ENCODE measurements at places on chromosomes 13 and 19.

- peak; percentile 40 for DNase-seq
Measured at GRCh38 chr13:112685896-112686295, 3.9 kb upstream of the ATP11A start.

- DNase-seq, result peak; percentile 14
Measured at GRCh38 chr19:21202865-21203494, 61.1 kb downstream of the ZNF431 start.

GRCh38 chr19:51036519-51036918 is 1.7 kb upstream of the KLK12 start:
- DNase-seq, result no peak

DNA sequence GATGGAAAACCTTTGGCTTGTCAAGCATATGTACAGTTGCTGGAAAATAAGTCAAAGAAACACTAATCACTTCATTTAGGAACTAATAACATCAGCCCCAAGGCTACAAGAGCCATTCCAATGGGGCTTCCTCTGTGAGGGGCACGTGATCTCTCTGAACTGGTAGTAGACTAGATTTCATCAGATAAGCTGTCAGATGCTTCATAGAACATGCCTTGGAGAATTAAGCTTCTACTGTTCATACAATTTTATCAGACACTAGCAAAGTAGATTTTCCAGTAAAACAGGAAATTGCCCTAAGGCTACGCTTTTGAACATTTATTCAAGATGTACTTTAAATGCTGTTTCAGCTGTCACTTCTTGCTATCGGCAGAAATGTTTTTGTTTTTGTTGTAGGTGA is 107.8 kb downstream of the EDNRB start:
- DNase-seq, result no peak

- peak; percentile 46 for DNase-seq
Measured at GRCh38 chr13:98273824-98274742, 97.0 kb upstream of the RNF113B start.

DNA sequence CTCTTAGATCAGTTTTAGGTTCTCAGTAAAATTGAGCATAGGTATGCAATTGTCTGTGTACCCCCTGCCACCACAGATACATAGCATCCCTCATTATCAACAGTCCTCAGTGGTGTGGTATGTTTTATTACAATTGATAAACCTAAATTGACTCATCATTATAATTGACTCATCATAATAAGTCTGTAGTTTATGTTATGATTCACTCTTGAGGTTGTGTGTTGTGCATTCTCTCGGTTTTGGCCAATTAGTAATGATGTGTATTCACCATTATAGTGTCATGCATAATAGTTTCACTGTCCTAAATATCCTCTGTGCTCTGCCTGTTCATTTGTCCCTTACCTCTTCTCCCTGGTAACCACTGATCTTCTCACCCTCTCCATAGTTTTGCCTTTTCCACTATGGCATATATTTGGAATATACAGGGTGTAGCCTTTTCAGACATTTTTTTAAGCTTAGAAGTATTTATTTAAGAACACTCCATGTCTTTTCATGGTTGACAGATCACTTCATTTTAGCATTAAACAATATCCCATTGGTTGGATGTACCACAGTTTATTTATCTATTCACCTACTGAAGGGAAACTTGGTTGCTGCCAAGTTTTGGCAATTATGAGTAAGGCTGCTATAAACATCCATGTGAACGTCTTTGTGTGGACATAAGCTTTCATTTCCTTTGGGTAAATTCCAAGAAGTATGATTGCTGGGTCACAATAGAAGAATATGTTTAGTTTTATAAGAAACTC is 1620.6 kb upstream of the MIR17HG start:
- DNase-seq, result peak; percentile 3

GRCh38 chr19:18507727-18508440 is 14.0 kb downstream of the ELL start:
- DNase-seq, result no peak

DNA sequence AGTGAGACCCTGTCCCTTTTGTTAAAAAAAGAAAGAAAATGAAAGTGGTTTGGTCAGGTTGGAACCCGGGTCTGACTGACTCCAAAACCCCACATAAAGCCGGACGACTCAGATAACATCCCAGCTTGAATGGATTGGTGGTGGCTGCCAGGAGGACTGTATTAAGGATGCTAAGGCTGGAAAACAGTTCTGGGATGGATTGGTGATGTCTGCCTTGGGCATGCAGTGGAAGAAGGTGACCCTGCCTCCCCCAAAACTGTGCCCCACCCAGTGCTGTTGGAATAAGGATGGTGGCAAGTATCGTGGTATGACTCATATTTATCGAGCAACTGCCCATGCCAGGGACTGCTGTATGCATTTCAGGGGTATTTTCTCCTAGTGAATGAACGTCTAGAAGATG is 18.5 kb upstream of the COLGALT1 start:
- DNase-seq, result no peak

DNA sequence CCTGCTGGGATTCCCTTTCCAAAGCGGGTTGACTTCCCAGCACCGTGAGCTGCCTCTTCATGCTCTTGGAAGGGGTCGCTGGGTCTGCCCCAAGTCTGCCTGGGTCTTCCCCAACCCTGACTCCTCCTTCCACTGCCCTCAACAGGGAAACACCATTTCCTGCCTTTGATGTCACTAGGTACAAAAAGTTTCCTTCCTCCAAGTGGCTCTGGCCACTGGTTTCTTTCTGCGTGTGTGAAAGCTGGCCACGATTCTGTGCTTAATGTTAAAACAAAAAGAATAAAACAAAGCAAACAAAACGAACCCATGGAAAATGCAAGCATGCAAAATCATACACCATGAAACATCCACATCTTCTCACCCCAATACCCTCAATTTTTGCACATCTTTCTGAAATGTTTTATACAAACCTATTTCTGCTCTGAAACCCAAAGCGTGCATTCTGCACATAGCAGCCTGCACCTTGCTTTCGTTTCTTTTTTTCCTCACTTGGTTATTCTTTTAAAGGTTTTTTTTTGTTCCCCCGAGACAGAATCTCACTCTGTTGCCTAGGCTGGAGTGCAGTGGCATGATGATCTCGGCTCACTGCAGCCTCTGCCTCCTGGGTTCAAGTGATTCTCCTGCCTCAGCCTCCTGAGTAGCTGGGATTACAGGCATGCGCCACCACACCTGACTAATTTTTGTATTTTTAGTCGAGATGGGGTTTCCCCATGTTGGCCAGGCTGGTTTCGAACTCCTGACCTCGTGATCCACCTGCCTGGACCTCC is 12.5 kb upstream of the TNFSF9 start:
- no peak for DNase-seq

DNA sequence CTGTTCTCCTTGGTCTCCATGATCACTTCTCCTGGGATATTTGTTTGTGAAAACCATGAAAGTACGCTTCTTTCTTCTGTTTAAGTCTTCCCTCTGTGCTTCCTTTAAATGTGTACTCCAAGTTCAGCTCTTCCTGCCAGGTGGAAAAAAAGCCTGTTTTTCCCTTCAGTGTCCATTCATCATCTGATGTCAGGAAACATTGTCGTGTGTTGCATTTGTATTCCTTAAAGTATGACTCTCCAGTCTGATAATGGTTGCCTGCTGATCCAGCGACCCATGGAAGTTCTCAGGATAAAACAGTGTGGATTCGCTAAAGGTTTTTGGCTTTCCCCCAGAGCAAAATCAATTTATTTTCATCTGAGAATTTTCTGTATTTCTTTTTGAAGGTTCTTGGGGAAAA is 22.3 kb downstream of the SACS start:
- no peak for DNase-seq

DNA sequence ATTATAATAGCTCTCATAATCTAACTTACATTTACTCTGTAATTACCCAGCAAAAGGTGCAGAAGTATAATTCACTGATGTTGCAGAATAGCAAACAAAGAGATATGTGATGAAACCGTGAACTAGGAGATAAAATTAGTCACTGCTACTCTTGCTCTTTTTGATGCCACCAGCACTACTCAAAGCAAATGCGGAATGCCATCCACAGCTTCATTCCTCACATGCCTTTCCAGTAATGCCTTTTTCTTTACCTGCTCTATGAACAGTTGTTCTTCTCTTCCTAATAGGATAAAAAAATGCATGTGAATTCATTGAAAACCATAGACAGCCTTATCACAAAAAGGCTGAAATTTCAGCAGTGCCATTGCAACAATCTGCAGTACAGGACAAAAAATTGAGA is 1129.5 kb downstream of the DIAPH3 start:
- no peak for DNase-seq
